Hindlimb muscle (tissue), 1 donor: ENCODE measurements at places on chromosomes 7 and 10.
A peak's percentile ranks its signal among the peaks of the same experiment; 100 is the strongest.

GRCh38 chr7:135328053-135328452, 94.4 kb downstream of the STRA8 start:
- no peak for DNase-seq

DNA sequence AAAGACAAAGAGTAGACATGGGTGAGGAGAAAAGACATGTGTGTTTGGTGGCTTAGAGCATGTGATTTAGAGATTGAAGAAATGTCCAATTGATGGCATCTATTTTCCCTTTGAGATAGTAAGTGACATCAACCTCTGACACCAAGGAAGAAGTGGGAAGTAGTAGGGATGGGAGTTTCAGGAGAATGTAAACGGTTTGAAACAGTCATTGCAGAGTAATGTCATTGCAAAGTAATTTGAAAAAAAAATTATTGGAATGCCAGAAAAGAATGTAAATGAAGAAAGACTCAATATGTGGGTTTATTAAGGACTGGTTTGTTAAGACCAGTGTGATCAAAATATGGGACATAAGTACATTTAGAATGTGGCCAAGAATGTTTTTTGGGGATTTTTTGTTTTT, 26.6 kb downstream of the GNG11 start:
- DNase-seq = no peak

DNA sequence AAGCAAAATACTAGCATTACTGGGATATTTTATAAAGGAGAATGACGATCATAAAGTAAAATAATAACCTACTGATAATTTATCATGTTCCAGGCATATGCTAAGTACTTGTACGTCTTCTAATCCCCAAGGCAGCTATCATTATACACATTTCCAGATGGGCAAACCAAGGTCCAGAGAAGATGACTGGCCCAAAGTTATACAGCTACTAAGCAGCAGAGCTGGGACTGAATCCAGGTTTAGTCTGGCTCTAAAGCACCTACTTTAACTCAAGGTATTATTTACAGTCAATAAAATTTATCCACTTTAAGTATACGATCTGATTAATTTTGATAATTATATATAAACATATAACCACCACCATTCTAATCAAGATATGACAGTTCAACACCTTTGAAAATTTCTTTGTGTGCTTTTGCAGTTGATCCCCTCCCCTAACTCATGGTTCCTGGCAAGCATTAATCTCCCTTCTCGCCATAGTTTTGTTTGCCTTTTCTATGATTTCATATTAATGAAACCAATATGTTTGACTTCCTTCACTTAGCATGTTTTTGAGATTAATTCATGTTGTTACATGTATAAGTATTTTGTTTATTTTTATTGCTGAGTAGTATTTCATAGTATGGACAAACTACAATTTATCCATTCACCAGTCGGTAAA, 126.7 kb downstream of the CPEB3 start:
- DNase-seq = peak; percentile 52

- no peak for DNase-seq
Observed at GRCh38 chr7:39880556-39880955, 69.5 kb upstream of the CDK13 start.

GRCh38 chr7:49398236-49398635, 375.2 kb upstream of the VWC2 start:
- DNase-seq = peak; percentile 27

DNA sequence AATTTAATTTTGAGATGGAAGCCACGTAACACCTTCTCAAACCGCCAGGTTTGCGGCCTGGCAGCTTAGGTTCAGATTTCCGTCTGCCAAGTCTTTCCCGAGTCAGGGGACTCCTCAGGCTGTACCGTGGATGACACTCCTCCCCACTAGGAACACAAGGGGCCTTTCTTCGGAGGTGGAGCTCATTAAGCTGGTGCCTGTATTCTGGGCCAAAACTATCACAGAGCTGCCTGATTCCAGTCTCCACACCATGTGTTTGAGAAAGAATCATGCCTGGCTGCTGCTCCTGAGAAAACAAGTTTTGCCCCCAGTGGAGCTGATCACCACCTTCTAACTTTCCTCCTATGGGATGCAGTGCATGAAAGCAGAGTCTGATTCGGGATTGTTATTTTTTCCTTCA, 44.8 kb downstream of the TMEM209 start:
- DNase-seq = no peak

DNA sequence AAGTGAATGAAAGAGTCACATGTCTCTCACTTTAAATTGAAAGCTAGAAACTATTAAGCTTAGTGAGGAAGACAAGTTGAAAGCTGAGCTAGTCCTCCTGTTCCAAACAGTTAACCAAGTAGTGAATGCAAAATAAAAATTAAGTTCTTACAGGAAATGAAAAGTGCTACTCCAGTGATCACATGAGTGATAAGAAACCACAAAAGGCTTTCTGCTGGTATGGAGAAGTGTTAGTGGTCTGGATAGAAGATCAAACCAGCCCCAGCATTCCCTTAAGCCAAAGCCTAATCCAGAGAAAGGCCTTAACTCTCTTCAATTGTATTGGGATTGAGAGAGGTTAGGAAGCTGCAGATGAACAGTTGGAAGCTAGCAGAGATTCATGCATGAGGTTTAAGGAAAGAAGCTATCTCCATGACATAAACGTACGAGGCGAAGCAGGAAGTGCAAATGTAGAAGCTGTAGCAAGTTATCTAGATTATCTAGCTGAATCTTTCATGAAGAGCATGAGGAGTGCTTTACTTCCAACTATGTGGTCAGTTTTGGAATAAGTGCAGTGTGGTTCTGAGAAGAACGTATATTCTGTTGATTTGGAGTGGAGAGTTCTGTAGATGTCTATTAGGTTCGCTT, 261.6 kb downstream of the MDFIC start:
- no peak for DNase-seq

DNA sequence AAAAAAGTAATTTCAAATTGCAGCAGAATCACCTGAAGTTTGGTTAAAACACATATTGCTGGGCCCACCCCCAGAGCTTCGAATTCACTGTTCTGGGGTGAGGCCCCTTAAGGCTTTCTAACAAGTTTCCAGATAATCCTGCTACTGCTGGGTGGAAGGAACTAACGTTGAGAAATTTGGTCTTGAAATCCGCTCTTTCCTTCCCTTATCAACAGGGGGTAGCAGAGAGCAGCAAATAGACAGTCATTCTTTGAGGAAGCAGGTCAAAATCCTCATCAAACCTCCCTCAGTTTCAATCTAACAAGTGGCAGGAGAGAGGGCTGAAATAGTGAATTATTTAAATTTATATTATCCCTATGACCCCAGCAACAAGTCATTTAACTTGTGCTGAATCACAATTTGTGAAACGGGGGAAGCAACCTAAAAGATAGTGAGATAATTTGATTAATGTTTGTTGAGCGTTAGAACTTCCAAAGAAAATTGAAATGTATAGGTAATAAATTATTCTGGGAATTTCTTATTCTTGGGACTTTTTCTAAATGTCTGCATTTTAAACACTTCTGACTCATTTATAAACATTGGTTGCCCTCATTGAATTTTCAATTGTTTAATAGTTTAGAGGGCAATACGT, 21.7 kb upstream of the MALSU1 start:
- peak; percentile 54 for DNase-seq

DNA sequence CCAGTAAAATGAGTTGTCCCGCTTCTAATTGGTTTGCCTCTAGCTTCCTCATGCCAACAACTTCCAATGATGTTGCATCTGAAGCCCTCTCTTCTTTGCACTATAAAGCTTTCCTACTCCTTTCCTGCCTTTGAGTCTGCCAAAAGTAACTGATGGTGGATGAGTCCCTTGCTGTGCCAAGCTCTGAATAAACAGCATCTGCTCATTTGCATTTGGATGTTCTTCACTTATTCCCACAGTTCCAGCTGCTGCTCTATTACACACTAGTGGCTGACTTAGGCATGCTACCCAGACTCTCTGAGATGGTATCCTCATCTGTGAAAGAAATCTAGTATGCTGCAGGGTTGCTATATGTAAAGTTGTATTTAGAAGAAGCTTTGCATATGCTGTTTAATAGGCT, 24.9 kb downstream of the SFR1 start:
- DNase-seq = no peak

DNA sequence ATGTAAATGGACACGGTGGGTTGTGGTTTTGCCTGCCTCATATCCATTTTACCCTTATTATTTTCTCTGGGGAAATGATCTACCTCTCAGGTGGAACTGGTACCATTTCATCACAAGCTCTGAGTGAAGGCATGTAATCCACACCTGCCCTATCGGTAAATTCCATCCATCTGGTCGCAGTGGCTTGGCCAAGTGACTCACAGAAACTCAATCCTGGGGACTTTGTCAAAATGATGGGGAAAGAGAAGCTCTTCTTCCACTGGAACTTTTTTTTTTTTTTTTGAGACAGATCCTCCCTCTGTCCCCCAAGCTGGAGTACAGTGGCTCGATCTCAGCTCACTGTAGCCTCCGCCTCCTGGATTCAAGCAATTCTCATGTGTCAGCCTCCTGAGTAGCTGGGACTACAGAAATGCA, 48.2 kb upstream of the ANKRD1 start:
- no peak for DNase-seq

DNA sequence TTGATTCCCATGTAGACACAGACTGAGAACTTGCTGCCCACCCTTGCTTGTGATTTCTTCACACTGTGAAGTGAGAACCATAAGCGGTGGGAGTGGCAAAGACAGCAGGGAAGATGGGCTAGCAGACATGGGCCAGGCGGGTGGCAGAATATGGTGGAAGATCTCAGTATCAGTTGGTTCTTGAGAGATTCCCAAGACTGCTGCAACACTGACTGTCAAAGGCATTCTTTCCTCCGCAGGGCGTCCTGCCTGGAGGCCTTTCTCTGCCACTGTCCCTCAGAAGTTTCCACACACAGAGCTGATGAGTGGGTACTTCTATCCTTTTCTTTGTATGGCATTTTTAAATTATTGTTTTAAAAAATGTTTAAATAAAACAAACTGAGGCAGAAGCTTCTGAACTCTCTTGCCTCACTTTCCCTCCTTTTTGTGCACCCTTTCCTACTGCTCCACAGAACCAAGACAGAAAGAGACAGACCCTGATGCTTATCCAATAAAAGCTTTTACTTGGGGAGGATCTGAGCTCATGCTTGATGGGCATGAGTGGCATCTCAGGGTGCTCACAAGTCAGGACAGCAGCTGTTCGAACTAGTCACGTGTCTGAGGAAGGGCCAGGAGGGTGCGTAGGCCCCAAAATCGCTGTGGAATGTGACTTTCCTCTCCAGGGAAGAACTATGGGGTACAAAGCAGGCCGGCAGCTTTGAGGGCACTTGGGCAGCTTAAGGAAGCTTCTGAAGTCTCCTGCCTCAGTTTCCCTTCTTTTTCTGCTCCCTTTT, 104.7 kb upstream of the PCGF5 start:
- no peak for DNase-seq

GRCh38 chr10:22316286-22317075, at the start of gene COMMD3:
Gene COMMD3, plus strand, starts transcription at chr10:22316388. Its CDS starts 30 bp downstream, at chr10:22316418.
- peak; percentile 96 for DNase-seq

DNA sequence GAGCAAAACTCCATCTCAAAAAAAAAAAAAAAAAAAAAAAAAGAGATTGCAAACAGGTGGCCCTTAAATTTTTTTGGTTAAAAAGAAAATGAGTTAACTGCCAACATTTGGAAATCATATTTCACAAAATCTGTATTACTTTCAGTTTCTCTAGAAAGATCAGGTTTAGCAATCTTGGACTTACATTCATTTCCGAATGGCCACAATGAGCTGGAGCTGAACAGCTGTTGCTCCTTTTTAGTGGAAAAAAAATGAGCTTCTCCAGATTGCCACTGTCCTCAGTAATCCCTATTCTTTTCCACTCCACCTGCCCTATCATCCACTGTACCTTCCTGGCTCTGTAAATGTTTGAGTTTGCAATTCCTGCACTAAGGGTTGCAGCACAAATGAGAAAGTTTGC, 43.6 kb downstream of the RAB11FIP2 start:
- DNase-seq = peak; percentile 11

DNA sequence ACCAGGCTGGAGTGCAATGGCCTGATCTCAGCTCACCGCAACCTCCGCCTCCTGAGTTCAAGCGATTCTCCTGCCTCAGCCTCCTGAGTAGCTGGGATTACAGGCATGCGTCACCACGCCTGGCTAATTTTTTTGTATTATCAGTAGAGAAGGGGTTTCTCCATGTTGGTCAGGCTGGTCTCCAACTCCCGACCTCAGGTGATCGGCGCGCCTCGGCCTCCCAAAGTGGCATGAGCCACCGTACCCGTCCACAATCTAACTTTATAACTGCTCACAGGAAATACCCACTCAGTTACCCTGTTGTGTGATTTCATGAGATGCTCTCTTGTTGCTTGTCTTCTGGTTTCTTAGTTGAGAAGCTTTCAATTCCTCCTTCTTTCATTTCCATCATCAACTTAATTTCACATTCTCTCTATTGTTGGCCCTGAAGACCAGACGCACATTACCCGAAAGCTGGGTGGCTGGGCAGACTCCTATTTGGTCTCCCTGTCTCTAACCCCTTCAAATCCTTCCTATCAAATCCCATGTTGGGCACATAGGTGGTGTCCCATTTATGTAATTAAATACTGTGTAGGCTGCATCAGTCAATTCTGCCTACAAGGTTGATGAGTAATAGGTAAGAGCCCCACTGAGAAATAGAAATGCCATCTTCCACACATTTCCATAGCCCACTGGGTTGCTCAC, 1.1 kb upstream of the GSTO2 start:
- no peak for DNase-seq

DNA sequence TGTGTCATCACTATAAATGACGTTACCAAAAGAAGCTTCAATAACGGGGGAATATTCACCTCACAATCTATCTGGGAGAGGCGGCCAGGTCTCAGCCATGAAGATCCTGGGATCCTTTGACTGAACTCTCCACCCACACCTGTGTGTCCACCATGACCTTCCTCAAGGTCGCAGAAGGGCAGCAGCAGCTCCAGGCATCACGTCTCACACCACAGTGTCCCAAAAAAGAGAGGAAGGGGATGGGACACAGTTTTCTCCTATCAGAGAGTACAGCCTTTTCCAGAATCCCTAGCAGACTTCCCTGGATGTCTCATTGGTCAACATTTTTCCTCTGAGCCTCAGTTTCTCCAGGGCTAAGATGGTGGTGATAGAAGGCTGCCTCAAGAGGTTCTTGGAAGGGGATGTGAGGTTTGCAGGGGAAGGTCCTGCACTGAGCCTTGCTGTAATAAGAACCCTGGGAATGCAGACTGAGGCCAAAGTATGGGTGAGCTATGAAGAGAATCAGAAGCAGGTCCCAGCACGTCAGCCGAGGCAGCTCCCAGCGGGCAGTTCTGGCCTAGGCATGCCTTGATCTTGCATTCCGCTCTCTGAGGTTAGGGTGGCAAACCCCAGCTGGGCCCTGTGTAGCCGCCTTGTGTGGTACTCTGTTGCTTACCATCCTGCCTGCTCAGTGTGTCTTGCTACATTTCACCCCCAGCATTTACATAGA, 63.8 kb downstream of the COL26A1 start:
- DNase-seq = no peak
